ENCODE measurements at places on chromosomes 4 and X.

GRCh38 chr4:8912506-8912905 lies 40.9 kb upstream of the HMX1 start:
- DNase-seq: no peak

DNA sequence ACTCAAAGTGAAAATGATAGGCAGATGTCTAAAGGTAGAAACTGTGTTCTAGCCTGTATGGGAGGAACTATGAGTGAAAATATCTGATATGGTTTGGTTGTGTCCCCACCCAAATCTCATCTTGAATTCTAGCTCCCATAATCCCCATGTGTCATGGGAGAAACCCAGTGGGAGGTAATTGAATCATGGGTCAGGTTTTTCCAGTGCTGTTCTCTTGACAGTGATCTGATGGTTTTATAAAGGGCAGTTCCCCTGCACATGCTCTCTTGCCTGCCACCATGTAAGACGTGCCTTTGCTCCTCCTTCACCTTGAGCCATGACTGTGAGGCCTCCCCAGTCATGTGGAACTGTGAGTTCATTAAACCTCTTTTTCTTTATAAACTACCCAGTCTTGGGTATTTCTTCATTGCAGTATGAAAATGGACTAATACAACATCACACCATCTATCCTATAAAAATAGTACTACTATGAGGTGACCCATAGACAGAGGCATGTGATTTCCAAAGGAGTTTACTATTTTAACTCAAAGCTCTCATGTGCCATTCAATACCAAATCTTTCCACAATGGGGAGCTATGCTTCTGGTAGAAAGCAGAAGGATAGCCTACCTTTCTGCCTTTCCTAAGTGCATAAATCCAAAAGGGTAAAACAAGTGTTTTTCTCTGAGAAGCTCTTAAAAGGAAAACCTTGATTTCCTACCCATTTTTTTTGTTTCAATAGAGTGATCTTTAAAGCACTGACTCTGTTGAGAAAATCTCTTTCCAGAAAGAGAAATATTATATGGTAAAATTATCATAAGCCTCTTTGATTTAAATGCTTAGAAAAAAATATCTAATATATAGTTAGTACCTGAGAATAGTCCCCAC lies 38.8 kb downstream of the SEC31A start:
- DNase-seq: no peak

DNA sequence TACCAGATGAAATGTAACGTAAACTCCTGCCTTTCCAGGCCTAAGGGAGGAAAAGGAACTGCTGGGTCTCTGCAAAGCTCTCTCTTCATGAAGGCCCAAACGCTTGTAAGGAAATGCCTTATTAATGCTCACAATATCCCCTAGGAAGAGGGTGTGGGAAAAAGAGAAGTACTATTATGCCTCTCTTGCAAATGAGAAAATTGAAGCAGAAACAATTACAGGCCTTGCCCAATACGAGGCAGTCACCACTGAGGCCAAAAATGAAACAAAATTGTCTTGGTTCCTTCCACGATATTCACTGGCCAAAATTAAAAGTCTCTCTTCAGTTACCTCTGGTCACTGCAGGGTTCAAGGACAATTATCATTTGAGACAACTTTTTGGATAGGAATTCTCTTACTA lies 3.2 kb downstream of the SCARB2 start:
- DNase-seq: no peak

DNA sequence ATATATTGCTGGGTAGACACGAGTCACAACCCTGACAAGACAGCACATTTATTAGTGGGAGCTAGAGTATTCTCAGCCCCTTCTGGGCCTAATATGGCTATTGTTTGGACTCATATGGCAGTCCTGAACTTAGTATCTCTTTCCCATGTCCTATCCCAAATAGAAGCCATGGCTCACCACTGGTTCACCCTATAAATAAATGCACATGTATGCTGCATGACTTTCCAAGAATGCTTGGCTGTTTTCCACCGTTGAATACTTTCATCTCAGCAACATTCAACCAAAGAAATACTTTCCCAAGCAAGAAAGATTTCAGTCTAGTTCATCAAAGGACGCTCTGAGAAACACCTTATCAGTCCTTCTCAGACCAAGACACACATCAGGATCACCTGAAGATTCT lies 36.7 kb downstream of the SMPX start:
- DNase-seq: no peak

DNA sequence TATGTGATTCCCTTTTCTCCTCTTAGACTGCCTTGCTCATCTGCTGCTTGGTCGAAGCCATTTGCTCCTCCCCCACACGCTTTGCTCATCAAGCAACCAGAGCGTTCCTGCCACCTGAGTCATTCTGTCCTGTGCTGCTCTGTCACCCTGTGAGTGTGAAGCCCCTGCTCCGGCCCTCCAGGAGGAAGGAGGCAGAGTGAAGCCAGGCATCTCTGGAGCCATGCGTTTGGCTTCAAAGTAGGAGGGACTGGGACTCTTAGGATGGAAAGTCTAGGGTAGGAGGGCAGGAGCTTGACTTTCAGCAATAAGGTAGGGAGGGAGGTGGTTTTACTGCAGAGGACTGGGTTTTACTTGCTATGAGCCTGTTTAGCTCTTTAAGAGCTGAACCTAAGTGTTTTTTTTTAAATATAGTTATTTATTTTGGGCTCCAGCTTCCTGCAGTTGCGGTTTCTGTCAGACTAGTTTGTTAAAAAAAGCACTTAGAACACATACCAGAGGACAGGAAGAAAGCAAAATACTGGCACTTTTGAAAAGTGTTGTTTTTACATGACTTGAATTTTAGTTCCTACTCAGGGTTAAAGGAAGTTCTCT lies 63.6 kb downstream of the SPINK2 start:
- no peak for DNase-seq

DNA sequence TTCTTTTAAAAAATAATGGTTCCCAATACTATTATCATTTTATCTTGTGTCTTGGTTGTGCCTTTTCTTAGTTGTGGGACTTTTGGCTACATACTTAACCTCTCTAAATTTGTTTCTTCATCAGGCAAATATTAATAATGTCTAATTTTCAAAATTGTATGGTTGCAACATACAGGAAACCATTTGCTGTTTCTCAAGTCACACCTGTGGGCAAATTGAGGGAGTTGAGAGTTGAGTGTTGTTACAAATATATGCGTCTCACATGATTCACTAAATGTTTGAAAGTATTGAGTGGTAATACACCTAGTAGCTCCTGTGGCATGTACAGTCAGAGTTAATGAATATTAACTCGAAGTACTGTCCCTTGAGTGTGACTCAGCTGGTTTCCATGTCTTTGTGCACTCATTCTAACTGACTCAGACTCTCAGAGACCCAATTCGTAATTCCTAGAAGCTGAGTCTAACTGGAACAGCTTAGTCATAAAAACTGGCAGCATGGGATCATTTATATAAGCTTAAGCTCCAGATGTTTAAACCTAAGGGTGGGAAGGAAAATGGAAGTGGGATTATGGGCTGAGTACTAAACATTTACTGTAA lies 802.4 kb downstream of the TRIML1 start:
- DNase-seq: no peak

DNA sequence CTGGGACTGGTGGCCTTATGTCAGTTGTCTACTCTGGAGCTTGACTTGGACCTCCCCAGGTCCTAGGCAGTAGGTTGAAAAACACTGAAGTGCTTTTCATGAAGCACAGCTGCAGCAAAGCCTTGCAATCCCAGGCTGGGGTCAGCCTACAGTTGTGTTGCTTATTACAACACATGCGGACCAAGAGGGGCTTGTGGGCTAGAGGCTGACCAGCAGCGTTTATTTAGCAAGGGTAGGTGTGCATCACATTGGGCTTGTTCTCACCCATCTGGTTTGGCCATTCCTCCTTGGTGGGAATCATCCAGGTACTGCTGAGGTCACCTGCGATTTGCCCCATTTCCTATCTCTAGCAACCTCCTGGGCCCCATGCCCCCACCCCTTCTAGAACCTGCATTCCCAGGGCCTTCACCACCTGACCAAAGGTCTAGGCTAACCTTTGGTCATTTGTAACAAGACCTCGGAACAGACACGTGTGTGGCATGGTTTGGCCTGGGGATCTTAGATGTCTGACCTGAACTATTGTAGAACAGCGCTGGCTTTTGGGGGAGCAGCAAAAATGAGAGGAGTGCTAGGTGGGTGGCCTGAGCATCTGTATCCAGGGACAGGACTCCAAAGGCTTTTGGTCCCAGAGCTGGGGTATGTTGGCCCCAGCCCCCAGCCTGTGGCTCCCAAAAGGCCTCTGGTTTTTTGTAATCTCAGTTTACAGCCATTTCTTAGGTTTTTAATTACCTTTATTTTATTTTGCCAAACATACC lies 3.0 kb downstream of the RPL10 start:
- no peak for DNase-seq

GRCh38 chrX:9414416-9414815 lies 50.4 kb upstream of the TBL1X start:
- no peak for DNase-seq

- no peak for DNase-seq
Measured at GRCh38 chr4:18321956-18322530, 300.5 kb upstream of the LCORL start.

GRCh38 chr4:102338405-102338804 lies 6.9 kb downstream of the SLC39A8 start:
- DNase-seq: no peak

- no peak for DNase-seq
Measured at GRCh38 chr4:57043347-57044251, 64.9 kb downstream of the POLR2B start.
